IPS DF 19.7 (cell line): ENCODE measurements at places on chromosomes 16 and 17.

DNA sequence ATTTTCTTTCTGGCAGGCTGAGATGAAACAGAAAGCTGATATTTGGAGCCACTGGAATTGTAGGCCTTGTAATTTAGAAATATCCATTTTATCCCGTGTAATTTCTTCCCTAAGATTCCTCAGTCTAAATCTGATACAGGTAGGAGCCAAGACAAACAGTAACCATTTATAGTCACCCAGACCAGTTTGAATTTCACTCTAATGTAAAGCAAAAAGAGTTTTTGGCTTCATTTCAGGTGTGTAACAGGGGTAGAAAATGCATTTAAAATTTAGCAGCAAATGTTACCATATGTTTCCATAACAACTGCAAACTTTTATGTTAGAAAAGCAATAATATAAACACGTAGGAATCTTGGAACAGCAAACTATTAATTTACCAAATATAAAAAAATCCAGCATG is 249.4 kb downstream of the FTO start:
- no peak for DNase-seq

DNA sequence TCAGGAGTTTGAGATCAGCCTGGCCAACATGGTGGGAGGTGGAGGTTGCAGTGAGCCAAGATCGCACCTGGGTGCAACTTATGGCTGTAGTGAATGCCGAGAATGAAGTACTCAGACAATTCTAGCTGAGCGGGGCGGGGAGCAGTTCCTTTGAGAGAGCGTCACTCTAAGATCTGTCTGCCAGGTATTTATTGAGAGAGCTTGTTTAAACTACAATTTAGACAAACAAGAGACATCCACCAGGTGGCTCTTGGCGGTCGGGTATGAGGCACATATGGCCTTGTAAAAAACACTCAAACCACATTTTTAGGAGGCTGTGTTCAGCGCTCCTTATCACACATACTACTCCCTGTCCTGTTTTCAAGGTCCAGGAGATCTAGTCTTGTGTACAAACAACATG is 40.6 kb upstream of the CDH1 start:
- no peak for DNase-seq

- no peak for DNase-seq
Observed at GRCh38 chr17:20084621-20085282, 75.6 kb downstream of the SPECC1 start.

GRCh38 chr17:69654981-69655855 is 240.7 kb downstream of the MAP2K6 start:
- DNase-seq, result no peak

GRCh38 chr17:81258292-81258691 is 19.2 kb downstream of the NDUFAF8 start:
- DNase-seq, result no peak

GRCh38 chr16:19073344-19073743 is 5.9 kb downstream of the COQ7 start:
- no peak for DNase-seq

GRCh38 chr17:13646411-13646810 is 44.7 kb upstream of the HS3ST3A1 start:
- DNase-seq, result no peak

DNA sequence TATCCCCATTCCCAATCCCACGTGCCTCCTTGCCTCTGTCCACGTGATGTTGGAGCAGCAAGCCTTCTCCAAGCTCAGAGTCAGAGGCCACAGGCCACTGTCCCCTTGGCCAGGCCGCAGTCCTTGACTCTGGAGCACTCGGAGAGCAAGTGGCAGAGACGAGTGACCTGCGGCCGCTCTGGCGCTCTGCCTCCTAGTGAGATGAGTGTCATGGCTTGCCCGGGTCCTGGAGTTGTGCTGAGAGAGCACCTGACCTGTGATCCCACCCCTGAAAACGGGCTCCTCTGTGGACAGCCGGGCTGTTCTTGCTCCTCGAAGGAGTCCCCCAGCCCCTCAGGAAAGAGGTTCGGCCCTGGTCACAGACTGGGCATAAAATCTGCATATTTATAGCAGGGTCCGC is 10.0 kb upstream of the FASN start:
- no peak for DNase-seq

- no peak for DNase-seq
Observed at GRCh38 chr17:78268951-78269905, 37.8 kb downstream of the TMEM235 start.

DNA sequence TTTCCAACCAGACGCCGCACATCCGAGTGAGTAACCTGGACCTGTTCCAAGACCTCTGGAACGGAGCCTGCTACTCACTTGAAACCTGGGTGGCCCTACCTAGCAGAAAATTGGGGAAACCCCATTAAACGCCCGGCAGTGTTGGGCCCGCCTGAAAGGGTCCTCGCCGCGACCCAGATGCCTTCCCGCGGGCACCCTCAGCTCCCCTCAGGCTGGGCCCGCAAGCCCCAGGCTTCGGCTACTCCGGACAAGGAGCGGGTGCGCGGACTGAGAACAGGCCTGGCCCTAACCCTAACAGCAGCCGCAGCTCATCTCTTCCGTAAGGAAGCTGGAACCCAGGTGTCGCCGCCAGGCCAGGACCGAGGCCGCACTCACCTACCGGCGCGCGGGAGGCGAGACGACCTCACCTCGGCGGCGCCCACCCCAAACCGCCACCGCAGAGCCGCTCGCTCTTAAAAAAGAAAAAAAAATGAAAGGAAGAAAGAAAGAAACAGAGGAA is 344 bp downstream of the PSME3IP1 start:
- no peak for DNase-seq

- no peak for DNase-seq
Observed at GRCh38 chr16:15972046-15972868, 22.8 kb downstream of the ABCC1 start.

DNA sequence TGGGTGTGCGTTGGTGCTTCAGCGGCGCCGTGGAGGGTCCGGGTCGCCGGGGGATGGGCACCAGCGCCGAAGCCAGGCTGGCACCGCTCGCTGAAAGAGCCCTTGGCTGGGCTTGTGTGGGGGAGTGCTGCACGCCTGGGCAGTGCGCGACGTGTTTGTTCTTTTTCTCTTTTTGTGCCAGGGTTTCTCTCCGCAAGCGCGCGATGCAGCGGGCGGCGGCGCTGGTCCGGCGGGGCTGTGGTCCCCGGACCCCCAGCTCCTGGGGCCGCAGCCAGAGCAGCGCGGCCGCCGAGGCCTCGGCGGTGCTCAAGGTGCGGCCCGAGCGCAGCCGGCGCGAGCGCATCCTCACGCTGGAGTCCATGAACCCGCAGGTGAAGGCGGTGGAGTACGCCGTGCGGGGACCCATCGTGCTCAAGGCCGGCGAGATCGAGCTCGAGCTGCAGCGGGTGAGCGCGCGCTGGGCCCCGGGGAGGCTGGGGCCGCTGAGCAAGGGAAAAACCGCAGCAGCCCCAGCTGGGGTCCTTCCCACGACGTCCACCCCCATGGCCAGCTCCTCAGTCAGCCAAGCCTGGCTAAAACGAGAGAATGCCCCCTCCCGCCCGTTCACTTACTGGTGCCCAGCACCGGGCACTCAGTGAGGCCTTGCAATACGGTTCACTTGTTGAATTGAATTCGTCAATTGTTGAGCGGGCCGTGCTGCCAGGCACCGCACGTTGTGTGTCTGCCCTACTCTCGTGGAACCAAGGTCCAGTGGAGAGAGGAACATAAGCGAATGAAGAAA is 541 bp downstream of the GPT2 start:
- no peak for DNase-seq

GRCh38 chr16:88669980-88670379 is 7.1 kb upstream of the MVD start:
- DNase-seq, result no peak

GRCh38 chr16:12502676-12503075 is 301.0 kb downstream of the CPPED1 start:
- no peak for DNase-seq

DNA sequence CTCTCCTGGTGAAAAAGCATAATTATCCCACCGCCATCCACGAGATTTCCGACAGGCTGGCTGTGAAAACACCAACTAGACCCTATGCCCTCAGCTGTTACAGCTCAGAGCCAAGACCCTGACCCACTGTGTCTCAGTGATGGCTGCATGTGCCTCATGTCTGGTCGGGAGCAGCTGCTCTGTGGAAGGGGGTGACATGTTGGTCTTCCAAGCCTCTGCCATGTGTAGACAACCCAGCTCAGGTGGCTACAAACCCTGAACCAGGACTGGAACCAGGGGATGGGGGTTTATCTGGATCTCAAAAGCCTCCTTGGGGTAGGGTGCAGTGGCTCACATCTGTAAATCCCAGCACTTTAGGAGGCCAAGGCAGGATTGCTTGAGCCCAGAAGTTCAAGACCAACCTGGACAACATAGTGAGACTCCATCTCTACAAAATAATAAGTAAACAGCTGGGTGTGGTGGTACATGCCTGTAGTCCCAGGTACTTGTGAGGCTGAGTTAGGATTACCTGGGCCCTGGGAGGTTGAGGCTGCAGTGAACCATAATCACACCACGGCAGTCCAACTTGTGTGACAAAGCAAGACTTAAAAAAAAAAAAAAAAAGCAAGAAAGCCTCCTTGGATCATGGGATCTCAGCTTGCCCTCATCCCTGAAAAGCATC is 220.3 kb downstream of the CPPED1 start:
- no peak for DNase-seq

GRCh38 chr17:77772461-77772897 is 186.0 kb upstream of the TNRC6C start:
- peak; percentile 38 for DNase-seq

DNA sequence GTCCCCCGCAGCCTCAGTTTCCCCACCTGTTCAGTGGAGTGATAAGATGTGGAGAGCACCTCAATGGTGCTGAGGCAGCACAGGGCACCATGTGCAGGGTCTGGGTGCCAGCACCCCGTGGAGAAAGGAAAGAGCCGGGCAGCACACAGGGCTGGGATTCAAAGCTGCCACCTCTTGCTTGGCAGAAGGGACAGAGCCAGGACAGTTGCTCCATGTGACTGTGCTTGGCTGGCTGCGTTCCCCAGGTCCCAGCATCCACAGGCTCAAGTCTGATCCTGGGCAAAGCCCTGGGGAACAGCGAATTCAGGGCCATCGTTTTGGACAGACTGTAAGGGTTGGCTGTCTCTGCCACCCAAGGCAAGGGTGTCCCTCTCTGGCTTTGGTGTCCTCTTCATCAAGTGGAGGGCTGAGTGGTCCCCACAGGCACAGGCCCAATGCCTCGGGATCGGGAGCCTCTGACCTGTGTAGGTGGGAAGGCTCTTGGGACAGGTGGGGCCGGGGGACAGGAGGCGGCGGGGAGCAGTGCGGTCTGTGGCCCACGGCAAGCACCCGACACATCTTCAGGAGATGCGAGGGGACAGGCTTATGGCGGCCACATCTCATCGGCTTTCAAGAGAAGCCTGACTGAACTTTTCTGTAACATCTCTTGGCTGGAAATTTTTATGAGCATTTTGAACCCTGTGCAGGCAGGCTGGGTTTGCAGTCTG is 8.5 kb downstream of the ZNF469 start:
- DNase-seq, result no peak

DNA sequence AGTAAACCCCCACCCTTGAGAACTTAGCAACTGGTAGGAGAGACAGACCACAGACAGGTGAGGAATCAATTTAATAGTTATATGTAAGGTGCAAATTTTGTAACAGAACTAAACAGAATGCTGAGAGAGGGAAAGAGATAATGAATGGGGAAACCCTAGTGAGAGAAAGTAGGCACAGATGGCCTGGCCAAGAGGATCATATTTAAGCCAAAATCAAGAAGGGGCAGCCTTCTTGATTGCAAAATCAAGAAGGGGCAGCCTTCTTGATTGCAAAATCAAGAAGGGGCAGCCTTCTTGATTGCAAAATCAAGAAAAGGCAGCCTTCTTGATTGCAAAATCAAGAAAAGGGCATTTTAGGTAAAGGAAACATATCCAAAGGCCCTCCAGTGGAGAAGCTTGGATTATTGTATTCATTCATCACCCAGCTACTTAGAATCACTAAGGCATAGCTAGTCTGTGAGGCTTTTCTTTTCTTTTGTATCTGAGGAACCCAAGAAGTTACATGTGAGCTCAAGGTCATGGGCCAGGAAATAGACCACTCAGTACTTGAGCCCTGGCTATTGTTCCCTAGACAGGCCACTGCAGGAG is 190.6 kb downstream of the CYLD start:
- DNase-seq, result no peak

GRCh38 chr16:86495357-86495701 is 15.0 kb upstream of the FOXF1 start:
- DNase-seq, result no peak

- DNase-seq, result no peak
Observed at GRCh38 chr16:57530522-57531252, 5.7 kb downstream of the CCDC102A start.

DNA sequence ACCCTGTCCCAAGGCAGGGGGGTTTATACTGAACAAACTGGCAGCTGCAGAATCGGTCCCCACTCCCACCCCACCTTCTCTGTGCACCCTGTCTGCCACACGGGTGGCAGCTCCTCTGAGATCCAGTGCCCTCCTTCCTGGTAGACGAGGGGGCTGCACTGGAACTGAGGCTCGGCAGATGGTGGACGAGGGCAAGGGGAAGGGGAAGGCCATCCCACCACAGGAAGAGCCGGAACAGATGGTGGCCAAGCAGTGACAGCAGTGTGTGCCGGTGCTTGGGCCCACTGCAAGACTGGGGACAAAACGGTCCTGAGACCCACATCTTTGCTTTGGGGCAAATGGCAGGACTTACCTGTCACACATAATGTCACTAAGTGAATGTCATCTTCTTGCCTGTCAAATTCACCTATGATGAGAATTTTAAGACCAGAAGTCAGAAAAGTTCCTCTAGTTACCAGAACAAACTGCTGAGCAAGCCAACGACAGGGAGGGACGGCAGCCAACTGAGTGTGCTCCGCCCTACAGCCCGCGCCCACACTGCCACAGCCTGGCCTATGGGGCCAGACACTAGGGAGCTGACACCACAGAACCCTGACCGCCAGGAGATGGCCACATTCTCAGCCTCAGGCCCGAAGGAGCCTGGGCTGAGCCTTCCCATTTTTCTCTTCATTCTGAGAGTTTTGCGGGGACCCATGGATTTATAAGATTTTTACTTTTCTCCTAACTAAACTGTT is 14.4 kb downstream of the NTAN1 start:
- no peak for DNase-seq

DNA sequence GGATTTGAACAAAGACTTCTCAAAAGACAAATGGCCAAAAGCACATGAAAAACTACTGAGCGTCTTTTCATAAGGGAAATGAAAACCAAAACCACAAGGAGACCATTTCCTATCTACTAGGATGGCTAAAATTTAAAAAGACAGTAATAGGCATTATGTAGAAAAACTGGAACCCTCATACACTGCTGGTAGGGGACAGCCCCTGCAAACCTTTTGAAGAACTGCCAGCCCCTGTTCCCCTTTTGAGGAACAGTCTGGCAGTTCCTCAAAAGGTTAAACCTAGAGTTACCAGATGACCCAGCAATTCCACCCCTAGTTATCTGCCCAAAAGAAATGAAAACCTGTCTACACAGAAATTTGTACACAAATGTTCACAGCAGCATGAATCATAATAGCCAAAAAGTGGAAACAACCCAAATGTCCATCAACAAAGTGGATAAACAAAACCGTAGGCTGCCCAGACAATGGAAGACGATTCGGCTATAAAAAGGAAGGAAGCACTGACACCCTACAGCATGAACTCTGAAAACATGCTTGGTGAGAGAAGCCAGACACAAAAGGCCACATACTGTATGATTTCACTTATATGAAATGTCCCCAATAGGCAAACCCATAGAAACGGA is 22.9 kb downstream of the CDIP1 start:
- no peak for DNase-seq

GRCh38 chr17:279776-280175 is 72.8 kb downstream of the RPH3AL start:
- DNase-seq, result no peak
